ENCODE measurements at places on chromosomes 3 and 15. TPM values are rescaled to one million over a fixed set of nuclear protein-coding genes. Genes with fewer than 3 reads are reported as not detected.

DNA sequence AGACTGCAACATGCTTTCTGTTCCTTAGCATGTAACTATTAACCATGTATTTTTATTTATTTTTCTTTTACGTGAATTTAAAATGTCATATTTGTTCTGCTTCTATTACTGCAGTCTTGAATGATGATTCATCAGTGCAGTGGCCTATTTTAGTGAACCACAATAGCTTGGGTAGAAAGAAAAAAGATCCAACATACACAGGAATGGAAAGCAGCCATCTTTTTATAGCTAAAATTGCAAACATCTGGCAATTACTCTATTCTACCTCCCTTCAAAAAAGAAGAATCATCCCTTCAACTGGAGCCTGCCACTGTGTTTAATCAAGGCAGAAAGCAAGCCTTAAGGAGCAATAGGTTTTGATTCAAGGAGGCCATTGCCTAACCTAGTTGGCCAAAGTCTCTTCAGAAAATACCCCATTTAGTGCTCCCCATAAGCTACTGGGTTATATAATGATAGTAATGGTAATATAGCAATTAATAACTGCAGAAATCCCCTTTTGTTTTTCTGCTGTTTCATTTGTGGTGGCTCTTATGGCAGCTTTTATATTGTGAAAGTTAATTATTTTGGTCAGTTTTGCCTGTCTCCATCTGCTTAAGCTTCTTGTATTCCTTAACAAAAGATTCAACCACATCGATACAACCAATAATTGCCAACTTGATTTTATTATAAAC lies 267.3 kb downstream of the LPP start:
- no peak for DNase-seq

DNA sequence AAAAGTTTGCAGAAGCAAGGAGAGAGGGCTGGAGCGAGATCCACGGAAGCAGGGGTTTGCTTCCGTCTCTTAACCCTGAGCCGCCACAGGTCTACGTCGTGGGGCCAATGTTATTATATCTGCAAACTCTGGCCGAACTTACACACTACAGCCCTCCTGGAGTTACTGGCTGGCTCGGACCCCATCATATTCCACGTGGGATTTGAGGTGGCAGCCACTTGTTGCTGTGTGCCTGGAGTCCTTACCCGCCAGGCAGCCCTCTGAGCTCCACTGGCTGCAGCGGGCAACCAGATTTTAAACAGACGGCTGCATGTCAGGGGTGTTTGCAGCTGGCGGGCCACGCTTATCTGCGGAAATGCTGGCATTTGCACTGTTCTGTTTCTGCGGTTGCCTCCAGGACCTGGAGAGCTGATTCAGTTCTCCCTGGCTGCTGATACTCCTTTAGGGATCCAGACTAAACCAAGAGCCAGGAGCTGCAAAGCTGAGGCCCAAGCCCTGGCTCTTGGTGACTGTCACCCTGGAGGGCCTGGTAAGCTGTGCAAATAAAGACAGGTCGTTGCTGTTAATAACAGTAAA lies 34.7 kb downstream of the TM2D3 start:
- no peak for DNase-seq

- DNase-seq: no peak
These were observed 513.3 kb upstream of the CFAP20DC start for GRCh38 chr3:59563072-59563605.

DNA sequence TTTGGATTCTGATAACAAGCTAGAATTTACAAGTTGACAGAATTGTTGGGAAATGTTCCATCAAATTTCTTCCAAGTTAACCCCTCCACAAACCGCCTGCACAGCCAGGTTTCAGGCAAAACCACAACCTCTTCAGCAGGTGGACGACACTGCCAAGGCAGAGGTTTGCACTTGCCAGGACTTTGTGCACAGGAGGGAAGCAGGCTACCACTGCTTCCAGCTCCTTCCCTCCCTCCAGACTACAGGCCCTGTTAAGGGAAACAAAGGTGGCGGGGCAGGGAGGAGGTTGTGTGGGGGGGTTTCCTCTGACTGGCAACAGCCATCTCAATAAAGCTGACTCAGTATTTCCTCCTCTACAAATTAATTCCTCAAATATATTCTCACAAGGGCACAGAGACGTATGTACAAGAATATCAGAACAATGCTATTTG lies 42.2 kb downstream of the TBC1D2B start:
- DNase-seq: peak; percentile 70

DNA sequence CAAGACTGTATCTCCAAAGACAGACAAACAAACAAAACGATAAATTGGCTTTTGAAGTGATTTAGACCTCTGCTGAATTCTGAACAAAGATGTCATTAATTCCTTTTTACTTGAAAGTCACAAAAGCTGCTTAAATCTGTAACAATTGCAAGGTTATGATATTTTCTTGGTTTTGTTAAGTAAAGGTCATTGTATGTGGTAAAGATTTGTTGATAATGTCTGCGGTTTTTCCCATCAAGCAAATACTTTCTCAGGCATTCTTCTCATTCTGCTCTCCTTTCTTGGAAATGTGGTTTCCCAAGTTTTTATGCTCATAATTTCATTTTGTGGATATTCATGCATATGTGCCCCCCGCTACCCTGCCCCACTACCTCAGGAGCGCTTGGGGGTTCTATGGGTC lies 116.5 kb downstream of the SLMAP start:
- DNase-seq: no peak

DNA sequence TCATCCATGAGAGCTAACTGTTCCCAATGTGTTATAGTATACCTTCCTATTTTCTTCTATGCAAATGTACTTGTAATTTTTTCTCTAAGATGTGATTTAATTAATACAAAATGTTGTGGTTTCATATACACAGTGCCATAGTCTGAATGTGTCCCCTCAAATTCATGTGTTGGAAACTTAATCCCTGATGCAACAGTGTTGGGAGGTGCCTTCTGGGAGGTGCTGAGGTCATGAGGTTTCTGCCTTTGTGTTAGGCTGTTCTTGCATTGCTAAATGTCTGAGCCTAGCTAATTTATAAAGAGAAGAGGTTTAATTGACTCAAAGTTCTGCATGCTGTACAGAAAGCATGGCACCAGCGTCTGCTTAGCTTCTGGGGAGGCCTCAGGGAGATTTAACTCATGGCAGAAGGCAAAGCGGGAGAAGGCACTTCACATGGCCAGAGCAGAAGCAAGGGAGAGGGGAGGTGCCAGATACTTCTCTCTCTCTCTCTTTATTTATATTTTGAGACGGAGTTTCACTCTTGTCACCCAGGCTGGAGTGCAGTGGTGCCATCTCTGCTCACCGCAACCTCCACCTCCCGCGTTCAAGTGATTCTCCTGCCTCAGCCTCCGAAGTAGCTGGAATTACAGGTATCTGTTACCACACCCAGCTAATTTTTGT lies 34.7 kb upstream of the BNIP2 start:
- no peak for DNase-seq

GRCh38 chr15:97026781-97027180 lies 696.3 kb downstream of the NR2F2 start:
- no peak for DNase-seq

- no peak for DNase-seq
These were observed 66.3 kb downstream of the CCR1 start for GRCh38 chr3:46141813-46142212.

- DNase-seq: no peak
These were observed 88.3 kb downstream of the ITPR1 start for GRCh38 chr3:4581498-4581897.

DNA sequence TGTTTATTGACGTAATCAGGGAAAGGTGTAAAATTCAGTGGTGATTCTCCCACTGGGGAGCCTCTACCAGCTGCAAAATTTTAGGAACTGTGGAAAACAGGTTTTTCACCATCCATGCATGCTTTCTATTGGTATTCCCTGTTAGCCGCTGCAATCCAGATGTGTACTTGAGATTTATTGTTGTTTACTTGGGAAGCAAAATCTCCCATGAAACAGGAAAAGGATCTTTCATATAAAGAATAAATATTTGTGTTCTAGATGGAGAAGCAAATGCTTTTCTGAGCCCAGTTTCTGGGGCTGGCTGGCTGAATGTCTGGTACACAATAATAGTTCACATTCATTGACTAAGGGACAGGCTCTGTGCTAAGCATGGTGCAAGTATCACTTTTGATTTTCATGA lies 144.6 kb upstream of the RASGRP1 start:
- DNase-seq: no peak

GRCh38 chr15:66598095-66598815 lies 32.5 kb upstream of the LCTL start:
- DNase-seq: peak; percentile 35

GRCh38 chr3:11290743-11291680 lies 18.8 kb downstream of the ATG7 start:
- DNase-seq: peak; percentile 49

- no peak for DNase-seq
These were observed 23.6 kb downstream of the PTPN23 start for GRCh38 chr3:47404431-47404876.

GRCh38 chr3:126100634-126101301 lies 16.8 kb upstream of the SLC41A3 start:
- no peak for DNase-seq

DNA sequence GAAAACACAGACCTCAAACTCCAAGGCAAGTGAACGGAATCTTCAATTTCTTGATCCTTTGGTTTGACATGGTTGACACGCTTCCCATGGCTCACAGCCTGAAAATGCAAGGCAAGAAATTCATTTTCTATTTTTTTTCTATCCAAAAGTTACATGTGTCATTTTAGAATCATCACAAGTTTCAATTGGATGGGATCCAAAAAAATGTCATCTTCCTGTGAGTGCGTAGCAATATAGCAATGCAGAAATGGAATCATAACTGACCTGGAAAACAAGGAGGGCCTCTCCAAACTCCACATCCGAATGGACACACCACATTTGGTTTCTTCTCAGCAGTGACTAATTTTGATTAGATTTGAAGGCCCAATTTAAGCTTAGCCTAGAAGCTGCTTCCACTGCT lies 175.8 kb upstream of the ATP11B start:
- no peak for DNase-seq

DNA sequence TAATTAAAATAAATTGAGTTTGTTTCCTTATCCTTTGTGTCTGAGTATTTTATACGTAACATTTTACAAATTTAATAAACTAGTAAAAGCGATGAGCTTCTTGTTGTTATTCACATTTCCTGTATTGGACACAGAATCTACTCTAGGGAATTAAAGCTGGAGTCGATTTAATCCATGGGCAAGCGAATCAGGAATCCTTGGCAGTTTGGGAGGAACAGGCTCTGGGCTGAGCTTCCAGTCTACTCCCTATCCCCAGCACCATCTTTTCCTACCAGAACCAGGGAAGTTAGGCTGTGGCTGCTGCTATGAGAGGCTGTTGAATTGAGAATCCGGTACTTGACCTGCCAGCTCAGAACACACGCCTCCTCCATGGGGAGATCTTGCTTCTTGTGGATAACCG lies 437.3 kb upstream of the TPM1 start:
- no peak for DNase-seq

GRCh38 chr3:124784686-124785382 lies 54.6 kb downstream of the UMPS start:
- DNase-seq: peak; percentile 11

- DNase-seq: no peak
These were observed 178.9 kb downstream of the SV2B start for GRCh38 chr15:91278951-91279350.

- no peak for DNase-seq
These were observed 1603.5 kb downstream of the SI start for GRCh38 chr3:163474766-163475165.

DNA sequence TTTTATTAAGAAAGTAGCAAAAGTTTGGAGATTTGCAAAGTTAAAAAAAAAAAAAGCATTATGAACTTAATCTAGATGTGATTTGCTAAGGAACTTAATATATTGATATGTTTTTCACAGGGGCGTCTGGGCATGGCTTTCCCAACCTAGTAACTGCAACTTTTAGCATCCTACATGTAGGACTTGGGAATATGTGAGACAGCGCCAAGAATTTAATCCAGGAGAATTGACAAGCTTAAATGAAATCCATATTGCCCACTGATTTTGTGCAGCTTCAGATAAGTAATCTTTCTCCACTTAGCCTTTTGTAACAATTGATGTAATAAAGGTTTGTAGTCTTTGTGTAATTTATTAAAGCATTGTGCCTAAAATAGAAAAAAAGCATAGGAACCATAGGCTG lies 982 bp upstream of the GABPB1 start:
- no peak for DNase-seq

GRCh38 chr3:140731440-140732119 lies 53.7 kb downstream of the TRIM42 start:
- DNase-seq: no peak

- DNase-seq: no peak
These were observed 59.5 kb upstream of the TIPARP start for GRCh38 chr3:156614642-156615511.

- no peak for DNase-seq
These were observed 8.2 kb upstream of the MEIS2 start for GRCh38 chr15:37108381-37109167.

DNA sequence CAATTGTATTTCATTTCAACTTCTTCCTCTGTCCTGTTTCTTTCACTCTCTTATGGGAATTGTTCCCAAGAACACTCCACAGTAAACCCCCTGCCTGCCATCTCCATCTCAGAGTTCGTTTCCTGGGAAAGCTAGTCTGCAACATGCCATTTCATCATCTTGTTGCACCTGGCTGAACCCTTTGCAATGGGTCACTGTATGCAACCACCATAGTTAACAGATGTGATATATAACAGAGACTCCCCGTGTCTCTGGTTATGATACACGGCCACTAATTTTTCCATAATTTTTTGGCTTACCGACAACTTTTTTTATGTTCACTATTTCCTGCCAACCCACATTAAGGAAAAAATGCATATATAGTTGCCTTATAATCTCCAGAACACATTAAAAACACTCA lies 95.5 kb downstream of the CHST2 start:
- no peak for DNase-seq

DNA sequence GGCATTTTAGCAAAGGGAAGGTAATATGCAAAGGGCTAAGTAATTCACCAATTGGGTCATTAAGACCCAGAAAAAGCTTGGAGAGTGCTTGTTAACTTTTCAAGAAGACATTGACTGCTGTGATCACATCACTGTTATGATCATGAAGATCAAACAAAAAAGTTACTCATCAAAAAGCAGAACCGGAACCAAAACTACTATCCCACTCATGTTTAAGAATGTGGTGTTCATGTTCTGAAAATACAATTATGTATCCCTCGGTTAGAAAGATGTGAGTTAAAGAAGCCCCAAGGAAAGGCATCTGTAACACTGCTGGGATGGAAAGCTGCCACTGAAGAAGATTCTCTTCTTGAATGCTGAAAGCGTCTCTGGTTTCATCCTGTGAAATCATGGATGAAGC lies 32.6 kb downstream of the BBX start:
- no peak for DNase-seq

SOX2 gene
- total RNA-seq: not detected

ACKR2 gene
- total RNA-seq: 1.4 TPM

AADACL2 gene
- total RNA-seq: not detected

FXR1 gene
- total RNA-seq: 169 TPM

RHOV gene
- 0.40 TPM for total RNA-seq

RNF123 gene
- total RNA-seq: 22.0 TPM

TUSC7 gene
- total RNA-seq: not detected

CPEB1 gene
- 1.6 TPM for total RNA-seq

RBSN gene
- total RNA-seq: 11.8 TPM

LEKR1 gene
- total RNA-seq: 0.40 TPM

FBXL22 gene
- total RNA-seq: 0.34 TPM

Measured in activated CD8-positive, alpha-beta T cell treated with anti-CD3 and anti-CD28 coated beads for 36 hours (primary cell).